NCI-H82 (cell line): ENCODE measurements at places on chromosomes 1 and 21.

DNA sequence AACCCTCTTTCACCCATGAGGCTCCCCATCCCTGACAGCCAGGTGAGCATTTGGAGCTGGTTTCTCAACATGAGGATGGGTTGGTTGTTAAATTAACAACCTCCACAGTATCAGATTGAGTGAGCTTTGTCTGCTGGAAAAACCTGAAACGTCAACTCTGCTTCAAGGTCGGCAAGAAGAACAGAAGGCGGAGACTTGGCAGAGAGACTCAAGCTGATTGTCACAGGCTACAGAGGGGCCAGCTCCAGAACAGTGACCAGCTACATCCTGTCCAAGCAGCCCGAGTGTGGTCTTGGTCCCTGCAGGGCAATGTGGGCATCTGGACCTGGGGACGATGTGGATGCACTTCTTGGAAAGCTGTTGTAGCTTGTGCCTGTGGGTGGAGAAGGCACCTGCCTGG, 36.6 kb upstream of the TMEM51 start:
- DNase-seq = no peak

DNA sequence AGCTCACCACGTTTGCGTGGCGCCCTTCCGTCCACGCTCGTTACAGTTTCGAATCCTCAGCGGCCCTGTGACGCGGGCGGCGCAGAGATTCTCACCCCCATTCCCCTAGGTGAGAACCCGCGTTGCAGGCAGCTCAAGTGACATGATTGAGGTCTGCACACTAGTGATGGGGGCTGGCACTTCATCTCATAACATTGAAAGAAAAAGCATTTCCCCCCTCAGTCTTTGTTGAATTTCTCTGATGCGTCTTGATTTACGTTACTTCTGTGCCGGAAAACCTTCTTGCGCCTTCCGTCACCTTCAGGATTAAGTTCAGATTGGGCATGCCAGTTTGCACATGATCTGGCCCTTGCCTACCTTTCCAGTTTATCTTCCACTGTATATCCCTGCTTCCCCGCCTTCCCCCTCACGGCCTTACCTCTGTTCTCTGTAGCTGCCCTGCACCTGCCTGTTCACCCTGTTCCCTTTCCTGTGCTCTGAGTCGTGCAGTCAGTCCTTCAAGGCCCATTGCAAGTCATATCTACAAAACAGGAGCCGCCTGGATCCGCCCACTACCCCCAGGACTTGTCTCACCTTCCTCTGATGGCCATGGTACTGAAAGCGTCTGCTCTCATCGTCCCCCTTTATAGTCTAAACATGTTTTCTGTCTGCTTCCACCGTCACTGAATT, 1.1 kb downstream of the CTPS1 start:
- DNase-seq = peak; percentile 63

- DNase-seq = no peak
Observed at GRCh38 chr1:161061419-161061818, 8.3 kb downstream of the ARHGAP30 start.

- DNase-seq = peak; percentile 53
Observed at GRCh38 chr1:77031106-77031662, 163.9 kb downstream of the ST6GALNAC5 start.

GRCh38 chr1:226203240-226203639, 16.7 kb upstream of the ACBD3 start:
- no peak for DNase-seq
